Epithelial cell of esophagus (primary cell): ENCODE measurements at places on chromosomes 11 and 22.

DNA sequence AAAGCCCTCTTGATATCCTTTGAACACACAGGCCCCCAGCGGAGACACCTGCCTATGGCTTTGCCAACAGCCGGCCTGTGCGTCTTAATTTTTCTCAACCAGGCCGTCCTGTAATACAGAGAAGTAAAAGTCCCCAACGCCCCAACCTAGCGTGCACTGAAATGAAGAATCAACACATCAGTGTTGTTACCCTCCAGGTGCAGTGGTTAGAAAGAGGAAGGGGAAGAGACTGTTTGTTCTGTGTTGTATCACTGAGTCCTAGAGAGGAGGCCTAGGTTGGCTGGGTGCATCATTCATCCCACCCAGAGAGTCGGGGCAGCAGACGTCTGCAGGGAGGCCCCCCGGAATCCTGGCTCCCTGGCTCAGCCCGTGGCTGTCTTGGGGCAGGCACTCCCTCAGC, 25.7 kb downstream of the SGSM1 start:
- no peak for DNase-seq

GRCh38 chr11:75326439-75326810, 25.0 kb downstream of the ARRB1 start:
- peak; percentile 41 for DNase-seq

- DNase-seq, result no peak
Measured at GRCh38 chr22:21926728-21927127, 25.9 kb downstream of the PPM1F start.

DNA sequence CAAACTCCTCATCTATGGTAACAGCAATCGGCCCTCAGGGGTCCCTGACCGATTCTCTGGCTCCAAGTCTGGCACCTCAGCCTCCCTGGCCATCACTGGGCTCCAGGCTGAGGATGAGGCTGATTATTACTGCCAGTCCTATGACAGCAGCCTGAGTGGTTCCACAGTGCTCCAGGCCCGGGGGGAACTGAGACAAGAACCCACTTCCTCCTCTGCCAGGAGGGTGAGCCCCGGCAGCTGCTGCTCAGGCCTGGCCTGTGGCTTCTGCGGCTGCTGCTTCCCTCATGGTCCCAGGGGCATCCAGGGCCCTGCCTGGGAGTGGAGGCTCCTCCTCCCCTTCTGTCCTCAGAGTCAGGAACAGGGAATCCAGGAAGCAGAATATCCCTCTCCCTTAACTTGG, 98.4 kb downstream of the ZNF280B start:
- no peak for DNase-seq

- DNase-seq, result no peak
Measured at GRCh38 chr22:23093051-23093788, 22.9 kb downstream of the GNAZ start.

GRCh38 chr11:107573438-107573837, 7.9 kb upstream of the ALKBH8 start:
- DNase-seq, result no peak

DNA sequence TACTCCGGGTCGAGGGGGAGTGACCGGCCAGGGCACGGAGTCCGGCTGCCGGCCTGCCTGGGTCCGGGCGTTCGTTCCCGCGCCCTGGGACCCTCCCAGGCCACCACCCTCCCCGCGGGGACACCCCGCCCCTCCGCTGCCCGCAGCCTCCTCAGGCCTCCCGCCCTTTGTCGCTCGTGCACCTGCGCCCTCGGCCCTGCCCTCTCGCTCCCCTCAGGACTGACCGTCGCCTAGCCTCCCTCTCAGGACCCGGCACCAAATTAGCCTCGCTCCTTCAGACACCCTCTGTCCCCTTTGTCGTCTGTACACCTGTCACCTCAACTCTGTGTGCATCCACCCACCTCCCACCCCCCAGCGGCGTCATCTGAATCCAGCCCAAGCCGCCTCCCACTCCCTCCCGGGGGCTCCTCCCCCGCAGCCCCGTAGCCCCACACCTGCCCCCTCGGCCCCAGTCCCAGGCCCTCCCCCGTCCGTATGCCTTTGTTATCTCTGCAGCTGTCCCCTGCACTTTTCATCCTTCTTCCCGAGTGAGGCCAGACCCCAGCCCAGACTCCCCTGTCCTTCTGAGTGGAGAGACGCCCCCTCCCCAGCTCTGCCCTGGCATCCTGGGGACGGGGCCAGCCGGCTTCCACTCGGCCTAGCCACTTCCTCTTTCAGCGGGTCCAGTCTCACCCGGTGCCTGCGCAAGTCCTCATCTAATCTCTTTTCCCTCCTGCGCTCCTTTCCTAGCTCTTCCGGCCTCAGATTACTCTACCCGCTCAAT, 643 bp downstream of the TIGD3 start:
- DNase-seq, result no peak

DNA sequence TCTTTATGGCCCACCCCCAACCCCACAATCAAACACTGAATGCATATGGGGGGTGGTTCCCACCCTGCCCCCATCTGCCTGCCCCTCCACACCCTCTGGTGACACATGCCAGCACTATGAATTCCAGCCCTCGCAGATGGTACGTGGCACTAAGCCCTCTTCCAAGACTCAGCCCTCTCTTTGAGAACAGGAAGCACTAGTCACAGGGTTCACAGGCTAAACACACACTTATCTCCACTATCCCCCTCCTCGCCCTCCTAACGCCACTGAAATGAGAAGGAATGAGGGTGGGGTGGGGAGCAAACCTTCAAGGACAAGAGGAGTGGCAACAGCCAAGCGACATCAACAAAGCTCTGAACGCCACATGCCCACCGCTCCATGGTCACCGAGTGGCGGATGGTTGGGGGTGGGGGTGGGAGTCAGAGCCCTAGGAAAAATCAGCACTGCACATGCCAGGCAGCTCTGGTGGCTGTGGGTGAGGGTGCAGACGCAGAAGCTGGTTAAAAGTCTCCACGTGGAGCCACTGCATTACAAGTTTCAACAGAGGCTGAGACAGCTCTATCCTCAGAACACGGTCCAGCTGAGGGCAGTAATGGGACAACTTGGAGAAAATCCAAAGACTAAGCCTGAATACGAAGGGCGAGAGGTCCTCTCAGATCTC, 33.6 kb downstream of the TMEM184B start:
- peak; percentile 91 for DNase-seq

- DNase-seq, result no peak
Measured at GRCh38 chr11:76685237-76685636, 14.7 kb upstream of the LRRC32 start.

- no peak for DNase-seq
Measured at GRCh38 chr22:35410663-35411034, 10.7 kb downstream of the MCM5 start.

GRCh38 chr11:117560780-117561530, 233.3 kb downstream of the CEP164 start:
- no peak for DNase-seq

GRCh38 chr11:8913961-8914660, 3.1 kb downstream of the AKIP1 start:
- peak; percentile 41 for DNase-seq

- DNase-seq, result peak; percentile 60
Measured at GRCh38 chr11:61384271-61385242, 7.8 kb upstream of the TMEM216 start.

DNA sequence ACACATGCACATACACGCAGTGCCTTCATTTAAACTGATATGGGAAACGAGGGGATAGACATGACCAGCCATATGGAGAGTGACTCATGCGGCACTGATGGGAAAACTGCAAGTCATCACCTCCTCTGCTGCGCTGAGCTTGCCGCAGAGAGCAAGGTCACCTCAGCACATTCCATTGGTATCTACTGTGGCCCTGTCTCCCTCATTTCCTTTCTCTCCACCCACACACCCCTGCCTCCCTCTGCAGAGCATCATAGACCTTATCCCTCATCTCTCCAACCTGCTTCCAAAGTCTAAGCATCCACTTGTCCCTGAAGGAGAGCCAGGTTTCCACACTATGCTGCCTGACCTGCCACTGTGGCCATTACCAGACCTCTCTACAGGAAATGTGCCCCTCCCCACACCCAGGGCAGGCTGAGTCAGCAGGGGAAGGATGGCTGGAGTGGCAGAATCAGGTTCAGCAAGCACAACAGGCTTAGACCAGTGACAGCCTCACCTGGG, 116.9 kb upstream of the SNX19 start:
- DNase-seq, result peak; percentile 99

- no peak for DNase-seq
Measured at GRCh38 chr22:35379146-35379993, 1.5 kb upstream of the HMOX1 start.

GRCh38 chr11:70036971-70037882, 40.9 kb upstream of the ANO1 start:
- DNase-seq, result no peak

DNA sequence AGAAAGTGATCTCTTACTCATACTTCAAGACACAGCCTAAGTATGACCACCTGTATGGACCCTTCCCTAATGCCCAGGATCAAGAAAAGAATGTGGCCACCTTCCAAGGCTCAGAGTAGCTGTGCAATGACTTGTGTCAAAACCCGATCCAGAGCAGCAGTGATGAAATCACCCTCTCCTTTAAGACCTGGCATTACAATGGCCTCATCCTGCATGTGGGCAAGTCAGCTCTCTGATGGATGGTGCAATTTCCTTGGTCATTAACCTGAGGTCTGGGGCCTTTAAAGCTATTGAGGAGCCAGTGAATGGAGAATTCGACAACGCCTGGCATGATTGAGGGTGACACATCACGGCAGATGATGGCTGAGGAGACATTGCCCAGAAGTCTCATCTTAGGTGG, 9.1 kb upstream of the TUBA8 start:
- no peak for DNase-seq

DNA sequence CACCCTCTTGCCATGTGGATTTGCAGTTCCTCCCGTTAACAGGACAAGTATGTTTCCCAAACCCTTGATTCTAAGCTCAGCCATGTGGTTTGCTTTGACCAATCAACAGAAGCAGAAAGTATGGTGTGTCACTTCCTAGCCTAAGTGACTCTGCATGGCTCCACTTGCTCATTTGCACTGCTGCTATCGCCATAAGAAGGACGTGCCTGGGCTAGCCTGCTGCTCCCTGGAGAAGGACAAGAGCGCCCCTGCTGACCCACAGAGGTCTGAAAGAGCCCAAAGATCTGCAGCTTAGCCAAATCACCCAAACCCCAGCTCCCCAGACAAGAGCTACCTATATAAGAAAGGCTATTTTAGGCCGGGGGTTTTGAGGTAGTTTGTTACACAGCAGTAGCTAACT, 18.0 kb downstream of the TBRG1 start:
- DNase-seq, result peak; percentile 48

DNA sequence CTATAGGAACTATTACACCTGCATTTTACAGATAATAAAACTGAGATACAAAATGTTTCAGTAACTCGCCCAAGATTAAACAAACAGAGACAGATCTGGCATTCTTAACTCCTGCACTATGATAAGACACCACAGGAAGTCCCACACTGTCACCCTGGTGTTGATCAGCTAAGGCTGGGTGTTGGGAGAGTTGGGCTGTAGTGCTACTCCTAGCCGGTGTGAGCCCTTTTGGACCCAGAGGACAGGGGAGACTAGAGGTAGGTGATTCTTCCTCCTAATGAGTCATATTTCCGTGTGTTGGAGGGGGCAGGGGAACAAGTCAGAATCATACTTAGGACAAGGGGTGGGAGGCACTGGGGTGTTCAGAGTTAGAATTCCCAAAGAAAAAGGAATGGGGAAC, 353.2 kb upstream of the TENM4 start:
- DNase-seq, result peak; percentile 11

GRCh38 chr11:17266781-17267180, 9.8 kb upstream of the NUCB2 start:
- no peak for DNase-seq

- no peak for DNase-seq
Measured at GRCh38 chr11:116644941-116645305, 127.9 kb downstream of the BUD13 start.

GRCh38 chr22:26585104-26585790, 4.7 kb downstream of the TPST2 start:
- peak; percentile 66 for DNase-seq

DNA sequence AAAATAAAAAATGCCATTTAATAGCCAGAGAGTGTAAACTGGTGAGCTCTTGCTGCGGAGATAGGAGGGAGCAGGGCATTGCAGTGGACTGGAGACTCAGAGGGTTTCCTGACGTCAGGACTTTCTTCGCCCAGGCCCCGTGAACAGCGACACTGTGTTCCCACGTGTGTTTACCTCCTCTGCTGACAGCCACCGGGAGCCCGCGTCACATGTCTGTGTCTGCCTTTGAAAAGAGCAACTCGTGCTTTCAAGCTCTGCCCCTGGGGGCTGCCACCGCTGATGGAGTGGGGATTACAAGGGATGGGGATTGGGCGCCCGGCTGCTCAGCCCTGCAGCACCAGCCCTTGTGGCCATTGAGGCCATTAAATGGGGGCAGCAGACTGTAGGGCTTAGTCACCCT, 3.3 kb downstream of the TANGO2 start:
- DNase-seq, result no peak

DNA sequence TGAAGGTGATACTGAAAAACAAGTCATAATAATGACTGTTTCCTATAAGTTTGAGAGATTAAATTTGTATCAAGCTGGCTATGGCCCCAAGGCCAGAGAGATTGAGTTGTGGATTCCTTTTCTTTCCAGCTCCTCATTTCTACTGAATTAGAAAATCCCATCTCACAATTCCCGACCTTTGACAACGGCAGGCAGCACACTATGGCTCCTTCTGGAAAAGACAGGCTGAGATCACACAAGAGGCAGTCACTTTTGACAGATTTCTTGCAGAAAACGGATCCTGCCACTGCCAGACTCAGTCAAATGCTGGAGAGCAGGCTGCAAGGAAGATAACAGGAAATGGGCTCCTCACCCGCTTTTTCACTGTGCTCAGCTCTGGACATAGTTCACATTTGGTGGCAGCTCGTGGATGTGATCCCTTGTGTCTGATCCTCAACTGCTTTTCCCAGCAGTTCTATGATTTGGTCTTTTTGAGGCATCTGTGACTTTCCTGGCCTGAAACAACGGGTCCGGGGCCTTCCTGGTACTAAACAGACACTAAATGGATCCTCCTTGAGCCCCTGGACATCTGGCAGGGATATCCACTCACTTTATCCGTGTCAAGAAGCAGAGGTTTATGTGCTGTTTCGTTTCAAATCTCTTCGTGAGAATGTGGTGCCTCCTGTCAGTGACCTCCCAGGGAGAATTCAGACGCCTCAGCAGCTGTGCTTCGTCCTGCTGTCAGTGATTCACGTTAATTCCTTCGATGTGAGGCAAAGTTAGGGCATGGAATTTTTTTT, 26.1 kb upstream of the RTL6 start:
- DNase-seq, result no peak

GRCh38 chr22:44971651-44972362, 38.0 kb downstream of the PHF21B start:
- DNase-seq, result peak; percentile 43

GRCh38 chr22:28810821-28811491, 10.6 kb upstream of the XBP1 start:
- DNase-seq, result no peak

DNA sequence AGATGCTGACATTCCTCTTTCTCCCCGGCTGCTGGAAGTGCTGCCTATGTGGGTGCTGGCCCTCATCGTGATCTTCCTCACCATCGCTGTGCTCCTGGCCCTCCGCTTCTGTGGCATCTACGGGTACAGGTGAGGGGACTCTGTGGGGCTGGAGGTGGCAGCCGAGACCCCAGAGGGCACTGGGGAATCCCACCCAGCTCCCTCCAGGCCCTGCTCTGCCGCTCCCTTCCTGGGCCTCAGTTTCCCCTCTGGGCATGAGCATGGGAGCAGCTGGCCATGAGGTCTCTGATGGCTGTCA, 21.8 kb downstream of the CSF2RB start:
- no peak for DNase-seq
